ENCODE measurements at places on chromosomes 6 and 20. TPM values are rescaled to one million over a fixed set of nuclear protein-coding genes. Genes with fewer than 3 reads are reported as not detected.

Gene BPIFB2
- total RNA-seq, result not detected

Gene COL11A2
- total RNA-seq, result 8.0 TPM

Gene TOX2
- 0.31 TPM for total RNA-seq

Gene ADTRP
- total RNA-seq, result 7.4 TPM

Gene TFAP2D
- not detected for total RNA-seq

Gene MAFB
- 1.1 TPM for total RNA-seq

Gene ERVFRD-1
- not detected for total RNA-seq

Gene SLC17A2
- not detected for total RNA-seq

Gene HLA-G
- total RNA-seq, result 0.75 TPM

Gene SALL4
- total RNA-seq, result not detected

Gene ASXL1
- total RNA-seq, result 149 TPM

Gene MOCS1
- total RNA-seq, result 3.4 TPM

Gene BTNL2
- not detected for total RNA-seq

Gene MACROD2
- total RNA-seq, result 0.60 TPM

Gene ZSCAN23
- 2.8 TPM for total RNA-seq

Gene EDEM2
- total RNA-seq, result 24.8 TPM

Gene MED20
- total RNA-seq, result 8.8 TPM

Gene CST5
- not detected for total RNA-seq

Gene EYA2
- not detected for total RNA-seq

Gene KCNS1
- total RNA-seq, result not detected

Gene NKAPL
- total RNA-seq, result 1.2 TPM

Gene DEFB124
- not detected for total RNA-seq

Gene PTCRA
- not detected for total RNA-seq

Data from naive thymus-derived CD8-positive, alpha-beta T cell (primary cell).